Bladder microvascular endothelial cell (primary cell): ENCODE measurements at places on chromosomes 3 and 15. TPM values are rescaled to one million over a fixed set of nuclear protein-coding genes. Genes with fewer than 3 reads are reported as not detected.

The GXYLT2 gene
- under 0.01 and 0.44 TPM in 2 replicates for total RNA-seq

The ACAN gene
- total RNA-seq = 0.25 and 8.9 TPM in 2 replicates

The AGBL1 gene
- total RNA-seq = not detected in 2 replicates

The SH2D7 gene
- total RNA-seq = not detected in 2 replicates

The SIDT1 gene
- not detected in 2 replicates for total RNA-seq

The MTMR10 gene
- 52.6 and 155 TPM in 2 replicates for total RNA-seq

The GOLGA6B gene
- total RNA-seq = not detected in 2 replicates

The MYO5A gene
- 58.1 and 70.1 TPM in 2 replicates for total RNA-seq

The AHSG gene
- total RNA-seq = not detected in 2 replicates

The TMEM42 gene
- total RNA-seq = 9.4 and 10.4 TPM in 2 replicates

The GPR62 gene
- not detected in 2 replicates for total RNA-seq

The GRIP2 gene
- total RNA-seq = under 0.01 TPM in 1 of 2 replicates, not detected in the other

The SKIL gene
- 33.2 and 117 TPM in 2 replicates for total RNA-seq

The C3orf52 gene
- total RNA-seq = 0.32 and 11.1 TPM in 2 replicates

The ADAMTS7 gene
- total RNA-seq = 11.2 and 21.2 TPM in 2 replicates

The LRRC15 gene
- 0.06 TPM in 1 of 2 replicates, not detected in the other for total RNA-seq

The PDE12 gene
- 9.4 and 23.3 TPM in 2 replicates for total RNA-seq

The POPDC2 gene
- total RNA-seq = 0.16 and 0.76 TPM in 2 replicates

The GTF2A2 gene
- total RNA-seq = 26.5 and 32.2 TPM in 2 replicates

The FGF7 gene
- total RNA-seq = not detected in 2 replicates

The GREM1 gene
- 0.06 and 0.16 TPM in 2 replicates for total RNA-seq

The SNTN gene
- total RNA-seq = not detected in 2 replicates

The C3orf85 gene
- not detected in 2 replicates for total RNA-seq

The CPN2 gene
- total RNA-seq = not detected in 2 replicates

The RGMA gene
- total RNA-seq = 0.06 TPM in 1 of 2 replicates, not detected in the other

The KBTBD13 gene
- under 0.01 TPM in 1 of 2 replicates, not detected in the other for total RNA-seq

The CYP19A1 gene
- not detected in 2 replicates for total RNA-seq

The CCDC39 gene
- 0.06 TPM in 1 of 2 replicates, not detected in the other for total RNA-seq

The MESP2 gene
- total RNA-seq = not detected in 2 replicates

The EPM2AIP1 gene
- total RNA-seq = 7.6 and 17.7 TPM in 2 replicates

The MORC1 gene
- not detected in 2 replicates for total RNA-seq

The RABL3 gene
- 10.8 and 14.7 TPM in 2 replicates for total RNA-seq

The ATP10A gene
- 0.13 and 0.49 TPM in 2 replicates for total RNA-seq

The CCDC80 gene
- total RNA-seq = 3.4 and 53.7 TPM in 2 replicates

The PLA2G4E gene
- total RNA-seq = not detected in 2 replicates

The IFRD2 gene
- total RNA-seq = 79.2 and 85.9 TPM in 2 replicates

The PYDC2 gene
- not detected in 2 replicates for total RNA-seq

The CHRNB4 gene
- under 0.01 TPM in 1 of 2 replicates, not detected in the other for total RNA-seq

The COPG1 gene
- 197 and 374 TPM in 2 replicates for total RNA-seq

The NEK4 gene
- 9.4 and 23.2 TPM in 2 replicates for total RNA-seq

The P4HTM gene
- total RNA-seq = 14.2 and 18.0 TPM in 2 replicates

The ARPP21 gene
- total RNA-seq = not detected in 2 replicates

The AADACL2 gene
- total RNA-seq = not detected in 2 replicates

The MUSTN1 gene
- not detected in 2 replicates for total RNA-seq

The TCF12 gene
- total RNA-seq = 56.2 and 124 TPM in 2 replicates

The GPR176 gene
- total RNA-seq = 15.7 and 22.5 TPM in 2 replicates

The EHHADH gene
- total RNA-seq = 3.6 and 4.3 TPM in 2 replicates

The ASB14 gene
- total RNA-seq = not detected in 2 replicates

The PCSK6 gene
- 0.49 and 31.7 TPM in 2 replicates for total RNA-seq

The ALDH1L1 gene
- total RNA-seq = under 0.01 TPM in 1 of 2 replicates, not detected in the other

The STRIT1 gene
- total RNA-seq = not detected in 2 replicates

The UPK1B gene
- total RNA-seq = 0.16 TPM in 1 of 2 replicates, not detected in the other

The SFMBT1 gene
- 1.8 and 4.3 TPM in 2 replicates for total RNA-seq

The EFCAB12 gene
- 0.06 TPM in 1 of 2 replicates, not detected in the other for total RNA-seq

The CCDC54 gene
- total RNA-seq = not detected in 2 replicates
